GM03348 (cell line): ENCODE measurements at places on chromosomes 2 and 18.

- no peak for DNase-seq
Measured at GRCh38 chr18:10499230-10499629, 26.6 kb upstream of the NAPG start.

DNA sequence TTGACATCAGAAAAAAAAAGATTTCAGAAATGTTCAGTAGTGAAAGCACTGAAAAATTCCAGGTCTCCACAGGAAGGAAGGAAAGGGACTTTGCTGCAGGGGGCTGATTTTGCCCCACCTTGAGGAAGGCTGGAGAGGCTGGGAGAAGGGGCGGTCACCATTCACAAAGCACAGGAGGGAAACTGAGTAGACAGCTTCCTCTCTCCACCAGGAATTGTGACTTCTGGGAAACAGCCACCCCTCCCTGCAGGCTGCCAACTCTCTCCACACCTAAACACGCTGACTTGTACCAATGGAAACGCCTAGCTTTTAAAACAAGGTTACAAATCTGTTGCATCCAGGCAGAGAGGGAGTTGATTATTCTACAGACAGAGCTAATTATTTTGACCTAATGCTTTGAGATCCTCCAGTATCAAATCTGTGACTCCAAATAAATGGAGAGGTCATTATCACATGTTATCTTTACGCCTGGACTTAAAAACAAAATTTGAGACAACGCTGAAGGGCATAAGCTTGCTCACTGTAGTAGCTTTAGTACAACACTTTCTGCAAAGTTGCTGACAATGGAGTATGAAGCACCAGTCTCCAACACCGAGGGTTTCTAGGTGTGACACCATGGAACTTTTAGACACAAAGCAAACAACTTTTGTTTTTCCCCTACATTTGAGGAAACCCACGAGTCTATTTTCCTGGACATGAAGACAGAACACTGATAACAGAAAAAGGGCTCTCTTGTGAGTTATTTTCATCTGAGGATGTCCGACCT, 42.7 kb downstream of the EPHA4 start:
- DNase-seq: no peak

DNA sequence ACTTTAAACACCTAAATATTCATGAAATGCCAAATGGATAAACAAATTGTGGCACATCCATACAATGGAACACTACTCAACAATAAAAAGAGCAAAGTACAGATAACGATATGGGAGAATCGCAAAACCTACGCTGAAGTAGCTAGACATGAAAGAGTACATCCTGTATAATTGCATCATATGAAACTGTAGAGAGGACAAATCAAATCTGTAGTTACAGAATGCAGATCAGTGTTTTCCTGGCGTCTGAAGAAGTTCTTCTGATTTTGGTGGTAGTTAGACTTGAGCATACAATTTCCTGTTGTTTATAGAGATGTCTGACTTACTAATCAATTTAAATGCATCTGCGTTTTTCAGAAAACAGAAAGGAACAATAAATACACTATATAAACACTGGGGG, 394.4 kb downstream of the SOCS6 start:
- DNase-seq: no peak

DNA sequence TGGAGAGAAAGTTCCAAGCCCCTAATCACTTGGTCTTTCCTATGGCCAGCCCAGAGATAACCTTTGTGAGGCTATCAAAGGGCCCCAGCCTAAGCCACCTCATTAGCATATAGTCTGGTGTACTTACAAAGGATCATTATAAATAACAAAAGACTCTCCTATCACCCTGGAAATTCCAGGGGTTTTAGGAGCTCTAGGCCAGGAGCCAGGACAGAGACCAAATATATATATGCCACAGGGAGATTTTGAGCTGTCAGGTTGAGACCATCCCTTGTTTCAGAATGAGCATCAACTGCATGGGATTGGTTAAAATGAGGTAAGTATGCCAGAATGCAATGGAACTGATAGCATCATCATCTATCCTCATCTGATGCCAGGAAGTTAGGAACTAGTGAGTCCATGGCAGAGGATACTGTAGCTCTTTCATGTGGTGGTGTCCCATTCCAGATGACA, 32.1 kb upstream of the CHRNA1 start:
- DNase-seq: no peak

DNA sequence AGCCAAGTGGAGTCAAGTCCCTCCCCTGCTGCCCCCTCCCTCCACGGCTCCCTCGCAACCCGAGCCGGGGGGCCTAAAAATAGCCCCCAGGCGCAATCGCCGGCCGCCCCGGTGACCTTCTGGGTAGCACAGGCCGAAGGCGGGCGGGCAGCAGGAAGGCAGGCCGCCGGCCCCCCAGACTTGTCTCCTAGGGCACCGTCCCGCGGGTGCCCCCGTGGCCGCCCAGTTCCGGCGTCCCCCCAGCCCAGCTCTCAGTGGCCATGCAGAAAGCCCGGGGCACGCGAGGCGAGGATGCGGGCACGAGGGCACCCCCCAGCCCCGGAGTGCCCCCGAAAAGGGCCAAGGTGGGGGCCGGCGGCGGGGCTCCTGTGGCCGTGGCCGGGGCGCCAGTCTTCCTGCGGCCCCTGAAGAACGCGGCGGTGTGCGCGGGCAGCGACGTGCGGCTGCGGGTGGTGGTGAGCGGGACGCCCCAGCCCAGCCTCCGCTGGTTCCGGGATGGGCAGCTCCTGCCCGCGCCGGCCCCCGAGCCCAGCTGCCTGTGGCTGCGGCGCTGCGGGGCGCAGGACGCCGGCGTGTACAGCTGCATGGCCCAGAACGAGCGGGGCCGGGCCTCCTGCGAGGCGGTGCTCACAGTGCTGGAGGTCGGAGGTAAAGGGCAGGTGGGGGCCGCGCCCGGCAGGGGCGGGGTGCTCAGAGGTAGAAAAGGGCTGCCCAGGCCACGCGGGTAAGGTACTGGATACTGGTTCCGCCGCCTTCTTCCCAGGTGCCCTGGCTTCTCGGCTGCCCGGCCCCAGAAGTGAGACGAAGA, at the start of gene SPEG:
SPEG (plus strand) TSS at position 126 of the 808 bp plus-strand sequence; CDS start at position 261, 135 bp downstream.
- DNase-seq: peak; percentile 58

- DNase-seq: no peak
Measured at GRCh38 chr2:2260696-2261268, 70.3 kb downstream of the MYT1L start.

DNA sequence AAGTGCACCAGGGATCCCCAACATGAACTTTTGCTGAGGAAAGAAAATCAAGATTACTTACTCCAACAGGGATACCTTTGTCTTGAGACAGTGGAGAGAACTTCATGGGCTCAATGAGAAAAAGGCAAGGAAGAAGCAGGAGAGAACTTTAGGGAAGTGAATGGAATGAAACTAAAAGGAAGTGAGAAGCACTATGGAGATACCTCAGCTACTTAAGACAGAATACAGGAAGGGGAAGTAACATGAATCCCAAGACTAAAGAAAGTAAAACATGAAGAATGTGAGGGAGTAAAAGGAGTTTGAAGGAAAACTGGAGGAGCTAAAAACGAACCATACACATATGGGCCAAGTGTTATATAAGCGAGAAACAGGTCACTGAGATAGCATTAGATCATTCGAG, 32.4 kb upstream of the ACTR3 start:
- DNase-seq: no peak

DNA sequence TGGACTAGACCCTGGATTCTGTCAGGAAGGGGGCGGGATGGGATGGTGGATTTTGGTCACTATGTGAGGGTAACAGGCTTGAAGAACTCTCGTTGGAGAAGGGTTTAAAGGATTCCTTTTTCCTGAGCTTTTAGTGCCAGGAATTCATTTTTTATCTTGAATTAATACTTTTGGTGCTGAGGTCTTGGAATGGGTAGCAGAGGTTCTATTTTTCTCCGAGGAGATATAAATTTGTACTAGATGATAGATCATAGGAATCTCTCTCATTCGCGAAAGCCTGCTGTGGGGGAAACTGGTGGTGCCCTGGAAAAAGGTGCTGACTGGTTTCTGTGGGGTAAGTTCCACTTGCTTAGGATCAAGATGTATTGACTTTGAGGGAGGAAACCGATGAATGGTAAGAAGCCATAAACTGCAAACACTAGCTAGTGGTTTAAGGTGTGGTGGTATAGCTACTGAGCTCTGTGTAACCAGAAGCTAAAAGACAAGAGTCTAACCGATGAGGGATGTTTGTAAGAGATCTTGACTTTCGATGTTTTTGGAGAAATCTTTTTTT, 706 bp downstream of the AGPS start:
- DNase-seq: peak; percentile 13

GRCh38 chr2:150030436-150031190, 443.0 kb upstream of the MMADHC start:
- DNase-seq: no peak

DNA sequence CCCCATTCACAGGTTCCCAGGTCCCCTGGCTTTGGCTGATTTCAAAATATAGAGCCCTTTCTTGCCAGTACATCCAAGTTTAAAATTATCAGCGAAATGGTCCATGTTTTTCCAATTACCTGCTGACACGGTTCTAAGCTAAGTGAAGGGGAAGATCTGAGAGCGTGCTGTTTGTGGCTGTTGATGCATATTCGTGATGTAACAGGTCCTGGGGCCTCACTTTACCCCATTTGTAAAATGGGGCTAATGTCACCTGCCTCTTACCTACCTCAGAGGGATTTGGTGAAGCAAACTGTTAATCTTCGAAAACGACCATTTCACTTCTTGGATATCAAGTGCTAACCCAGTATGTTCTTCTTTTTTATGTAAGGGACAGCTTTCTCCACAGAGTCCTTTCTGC, 33.0 kb downstream of the SLC1A4 start:
- DNase-seq: no peak

GRCh38 chr2:235739704-235740415, 246.0 kb downstream of the AGAP1 start:
- no peak for DNase-seq

- no peak for DNase-seq
Measured at GRCh38 chr2:204775766-204776165, 230.5 kb downstream of the PARD3B start.

DNA sequence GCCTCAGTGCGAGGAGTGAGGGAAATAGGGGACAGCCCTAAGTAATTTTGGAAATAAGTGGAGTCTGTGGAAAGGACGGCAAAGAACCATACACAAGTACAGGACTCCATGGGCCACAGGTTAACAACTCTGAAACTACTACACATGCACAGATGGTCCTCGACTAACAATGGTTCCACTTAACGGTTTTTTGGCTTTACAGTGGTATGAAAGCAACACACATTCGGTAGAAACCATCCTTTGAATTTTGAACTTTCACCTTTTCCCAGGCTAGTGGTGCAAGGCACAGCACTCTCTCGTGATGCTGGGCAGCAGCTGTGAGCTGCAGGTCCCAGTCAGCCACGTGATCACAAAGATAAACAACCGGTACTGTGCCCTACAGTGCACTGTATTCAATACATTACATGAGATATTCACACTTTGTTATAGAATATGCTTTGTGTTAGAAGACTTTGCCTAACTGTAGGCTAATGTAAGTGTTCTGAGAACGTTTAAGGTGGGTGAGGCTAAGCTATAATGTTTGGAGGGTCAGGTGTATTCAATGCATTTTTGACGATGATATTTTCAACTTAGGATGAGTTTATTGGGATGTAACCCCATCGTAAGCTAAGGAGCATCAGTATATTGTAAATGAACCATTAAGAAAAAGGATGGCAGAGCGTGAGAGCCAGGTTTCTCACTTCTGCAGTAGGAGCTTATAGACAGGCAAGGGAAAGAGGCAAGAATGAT, 44.6 kb downstream of the TBC1D8 start:
- no peak for DNase-seq

DNA sequence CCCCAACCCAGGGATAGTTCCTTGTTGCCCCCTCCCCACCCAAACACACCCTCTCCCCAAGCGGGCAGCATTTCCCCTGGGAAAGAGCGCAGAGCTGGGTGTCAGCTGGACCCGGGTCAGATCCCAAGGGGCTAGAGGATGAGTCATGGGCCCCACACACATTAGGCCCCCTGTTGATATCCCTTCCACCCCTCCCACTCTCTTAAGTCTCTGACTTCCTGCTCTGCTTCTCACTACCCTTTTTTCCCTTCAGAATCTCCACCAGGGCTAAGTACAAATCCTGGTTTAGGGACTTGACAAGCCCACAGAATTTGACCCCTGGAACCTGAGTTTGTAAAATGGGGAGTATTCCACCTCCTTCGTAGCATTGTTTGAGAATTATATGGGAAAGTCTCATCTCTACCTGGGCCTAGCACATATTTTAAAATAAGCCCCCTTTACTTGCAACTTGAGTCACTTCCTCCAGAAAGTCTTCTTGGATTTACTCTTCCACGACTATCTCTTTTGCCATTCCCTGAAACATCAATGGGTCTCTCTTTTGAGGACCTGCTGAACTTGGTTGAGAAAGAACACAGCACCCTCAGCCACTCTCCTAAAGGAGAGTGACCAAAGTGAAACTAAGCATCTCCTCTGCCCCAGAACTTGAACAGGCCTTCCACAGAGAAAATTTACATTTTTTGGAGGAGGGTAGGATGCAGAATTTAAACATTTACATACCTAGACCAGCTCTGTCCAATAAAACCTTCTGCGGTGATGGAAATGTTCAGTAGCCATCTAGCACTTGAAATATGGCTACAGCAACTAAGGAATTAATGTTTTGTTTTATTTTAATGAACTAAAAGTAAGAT, 4.7 kb downstream of the RTKN start:
- no peak for DNase-seq

GRCh38 chr2:2243666-2244065, 87.4 kb downstream of the MYT1L start:
- no peak for DNase-seq

GRCh38 chr2:217900780-217901360, 101.9 kb downstream of the TNS1 start:
- no peak for DNase-seq

- no peak for DNase-seq
Measured at GRCh38 chr2:208015475-208015874, 9.9 kb downstream of the PLEKHM3 start.

DNA sequence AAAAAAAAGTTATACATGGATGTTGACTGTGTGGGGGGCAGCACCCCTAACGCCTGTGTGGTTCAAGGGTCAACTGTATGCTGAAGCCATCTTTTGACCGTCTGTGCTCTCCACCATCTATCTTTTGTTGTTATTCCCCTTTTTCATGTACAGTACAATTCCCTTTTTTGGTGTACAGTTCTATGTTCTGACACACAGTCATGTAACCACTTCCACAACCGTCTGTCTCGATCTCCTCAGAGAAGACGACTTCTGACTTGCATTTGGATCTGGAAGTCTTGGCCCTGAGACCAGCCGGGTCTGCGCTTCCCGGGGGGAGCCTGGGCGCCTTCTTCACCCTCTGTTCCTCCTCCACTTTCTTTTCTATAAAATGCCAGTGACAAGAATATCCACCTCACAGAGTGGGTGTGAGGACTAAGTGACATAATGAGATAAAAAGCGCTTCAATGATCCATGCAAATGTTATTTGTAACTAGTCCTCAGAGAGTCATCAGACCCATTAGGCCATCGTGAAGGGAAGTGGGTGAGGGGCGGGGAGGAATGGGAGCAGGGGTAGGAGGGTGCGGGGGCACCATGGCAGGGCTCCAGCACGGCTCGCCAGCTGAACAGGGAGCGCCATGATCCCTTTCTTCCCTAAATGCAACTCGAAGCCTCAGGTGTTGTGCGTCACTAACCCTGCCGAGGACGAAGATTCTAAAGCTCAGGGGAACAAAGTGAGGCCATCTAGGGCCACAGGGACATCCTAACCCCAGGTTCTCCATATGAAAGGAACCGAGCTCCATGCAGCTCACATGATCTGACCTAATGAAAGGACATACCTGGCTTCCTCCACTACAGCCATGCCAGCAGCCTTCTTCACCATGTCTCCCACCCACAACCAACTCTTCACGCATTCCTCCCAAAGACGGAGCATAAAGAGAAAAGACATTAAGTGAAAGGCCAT, 16.6 kb downstream of the ADCY3 start:
- DNase-seq: no peak
